Dermis blood vessel endothelial cell (primary cell): ENCODE measurements at places on chromosomes 2 and 18. TPM values are rescaled to one million over a fixed set of nuclear protein-coding genes. Genes with fewer than 3 reads are reported as not detected.

KCNK3 gene
- under 0.01 and 0.05 TPM in 2 replicates for total RNA-seq

MEP1B gene
- not detected in 2 replicates for total RNA-seq

CABYR gene
- 1.0 and 3.1 TPM in 2 replicates for total RNA-seq

RESP18 gene
- not detected in 2 replicates for total RNA-seq

ALPG gene
- total RNA-seq: 0.05 TPM in 1 of 2 replicates, not detected in the other

POTEF gene
- 0.33 and 0.34 TPM in 2 replicates for total RNA-seq

CAPN14 gene
- total RNA-seq: 0.05 TPM in 1 of 2 replicates, not detected in the other

TLX2 gene
- total RNA-seq: 0.17 TPM in 1 of 2 replicates, not detected in the other

UGT1A9 gene
- total RNA-seq: under 0.01 and 0.05 TPM in 2 replicates

GRCh38 chr2:69608109-69608508 lies 35.4 kb downstream of the AAK1 start:
- DNase-seq: no peak

DNA sequence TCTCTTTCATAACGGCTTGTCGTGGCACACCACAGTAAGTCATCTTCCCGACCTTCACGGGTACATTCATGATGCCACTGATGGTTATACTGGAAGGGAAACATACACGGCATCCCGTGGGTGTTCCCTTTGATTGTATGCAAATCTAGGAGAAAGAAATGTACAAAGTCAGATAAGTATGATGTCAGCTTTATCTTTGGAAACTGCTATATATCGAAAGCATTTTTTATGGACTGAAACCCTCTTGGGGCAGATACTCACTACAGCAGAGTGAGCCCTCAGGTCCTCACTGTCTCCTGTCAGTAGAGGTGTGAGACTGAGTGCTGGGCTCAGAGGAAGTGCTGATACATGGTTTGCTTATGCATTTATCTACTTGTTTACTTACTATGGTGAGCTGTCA lies 20.4 kb downstream of the PLA2R1 start:
- DNase-seq: peak; percentile 76

DNA sequence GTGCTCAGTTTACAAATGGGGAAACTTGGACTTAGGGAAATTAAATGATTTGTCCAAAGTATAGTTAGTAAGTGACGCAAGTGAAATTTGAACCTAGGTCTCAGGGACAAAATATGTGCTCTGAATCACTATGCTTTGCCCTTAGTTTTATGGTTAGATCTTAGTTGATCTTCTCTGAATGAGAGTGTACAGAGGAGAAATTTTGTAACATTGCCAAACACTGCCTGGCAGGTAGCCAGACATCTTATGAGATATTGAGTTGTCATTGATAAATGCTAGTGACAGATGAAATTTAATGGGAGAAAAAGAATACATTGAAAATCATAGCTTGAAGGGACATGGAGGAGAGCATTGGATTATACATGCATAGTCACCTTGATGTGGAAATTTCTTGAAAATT lies 91.4 kb downstream of the GALNT1 start:
- DNase-seq: peak; percentile 24

- peak; percentile 35 for DNase-seq
Measured at GRCh38 chr2:238573065-238573778, 146.5 kb downstream of the ASB1 start.

DNA sequence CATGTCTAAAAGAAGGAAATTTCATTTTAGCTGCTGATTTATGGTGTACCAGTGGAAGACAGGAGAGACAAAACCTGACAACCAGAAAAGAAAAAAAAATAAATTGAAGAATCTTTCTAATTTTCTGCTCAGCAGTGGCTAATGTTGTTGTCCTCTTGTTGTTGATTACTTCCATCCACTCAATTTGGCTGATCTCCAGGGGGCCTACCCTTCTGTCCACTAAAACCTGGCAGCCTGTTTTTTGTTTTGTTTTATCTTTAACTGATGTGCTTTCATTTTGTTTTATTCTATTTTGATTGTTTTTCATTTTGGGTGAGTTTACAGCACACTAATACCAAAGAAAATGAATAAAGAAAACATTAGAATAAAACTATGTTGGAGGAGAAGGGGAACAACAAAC lies 27.4 kb downstream of the TFPI start:
- no peak for DNase-seq

DNA sequence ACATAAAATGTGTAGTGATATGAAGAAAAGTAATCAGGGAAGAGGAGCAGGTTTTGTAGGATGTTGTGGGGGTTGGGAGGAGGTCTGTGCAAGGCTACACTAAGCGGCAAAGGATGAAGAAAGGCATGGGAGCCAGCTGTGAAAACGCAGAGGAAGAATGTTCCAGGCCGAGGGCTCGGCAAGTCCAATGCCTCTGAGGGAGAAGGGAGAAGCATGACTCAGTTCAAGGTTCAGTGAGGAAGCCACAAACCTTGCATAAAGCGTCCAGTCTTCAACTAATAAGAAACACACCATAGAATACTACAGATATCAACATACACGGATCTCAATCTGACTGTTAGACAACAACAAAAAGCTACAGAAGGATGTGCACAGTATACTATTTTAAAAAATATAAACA lies 16.2 kb downstream of the EPB41L3 start:
- DNase-seq: peak; percentile 38

DNA sequence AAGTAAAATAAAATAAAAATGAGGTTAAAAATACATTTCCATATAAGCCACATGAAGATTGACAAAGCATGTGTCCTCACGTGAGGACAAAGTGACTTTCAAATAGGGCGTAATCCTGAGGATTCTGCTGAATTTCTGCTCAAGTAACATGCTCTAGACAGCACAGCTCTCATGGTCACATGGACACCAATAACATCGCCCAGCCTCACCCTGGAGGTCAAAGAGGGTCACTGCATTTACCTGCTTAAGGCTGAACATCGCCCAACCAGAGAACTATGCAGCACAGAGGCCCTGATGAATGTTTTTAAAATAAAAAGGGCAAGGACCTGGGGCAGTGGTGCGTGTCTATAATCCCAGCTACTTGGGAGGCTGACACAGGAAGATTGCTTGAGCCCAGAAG lies 30.2 kb downstream of the TGFBRAP1 start:
- no peak for DNase-seq

GRCh38 chr2:65429786-65430602 lies 2.4 kb downstream of the SPRED2 start:
- no peak for DNase-seq

- peak; percentile 75 for DNase-seq
Measured at GRCh38 chr18:51051105-51051712, 21.2 kb downstream of the SMAD4 start.

- DNase-seq: no peak
Measured at GRCh38 chr2:125562924-125563323, 1093.0 kb upstream of the GYPC start.

GRCh38 chr2:8567469-8568260 lies 114.2 kb upstream of the ID2 start:
- no peak for DNase-seq

GRCh38 chr2:71206271-71206670 lies 20.6 kb downstream of the PAIP2B start:
- DNase-seq: no peak

- no peak for DNase-seq
Measured at GRCh38 chr2:218809515-218809914, 22.1 kb downstream of the PRKAG3 start.

DNA sequence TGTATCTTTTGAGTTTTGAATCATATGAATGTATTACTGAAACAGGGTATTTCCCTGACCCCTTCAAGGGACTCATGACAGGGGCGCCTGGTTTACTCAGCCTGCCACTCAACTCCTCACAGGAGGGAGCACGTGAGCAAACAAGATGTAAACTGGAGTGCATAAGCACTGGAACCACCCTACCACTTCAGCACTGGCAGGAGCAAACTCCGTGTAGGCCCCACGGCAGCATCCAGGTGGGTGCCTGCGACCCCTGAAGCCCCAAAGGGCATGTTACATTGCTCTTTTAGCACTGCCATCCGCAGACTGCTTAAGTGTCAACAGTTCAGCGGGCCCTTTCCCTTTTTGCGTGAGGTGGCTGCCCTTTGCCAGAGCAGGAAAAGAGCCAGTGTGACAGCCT lies 8.2 kb upstream of the DAPL1 start:
- no peak for DNase-seq

- no peak for DNase-seq
Measured at GRCh38 chr2:7913974-7914373, 767.9 kb upstream of the ID2 start.

- no peak for DNase-seq
Measured at GRCh38 chr18:44921974-44922373, 241.3 kb downstream of the SETBP1 start.

DNA sequence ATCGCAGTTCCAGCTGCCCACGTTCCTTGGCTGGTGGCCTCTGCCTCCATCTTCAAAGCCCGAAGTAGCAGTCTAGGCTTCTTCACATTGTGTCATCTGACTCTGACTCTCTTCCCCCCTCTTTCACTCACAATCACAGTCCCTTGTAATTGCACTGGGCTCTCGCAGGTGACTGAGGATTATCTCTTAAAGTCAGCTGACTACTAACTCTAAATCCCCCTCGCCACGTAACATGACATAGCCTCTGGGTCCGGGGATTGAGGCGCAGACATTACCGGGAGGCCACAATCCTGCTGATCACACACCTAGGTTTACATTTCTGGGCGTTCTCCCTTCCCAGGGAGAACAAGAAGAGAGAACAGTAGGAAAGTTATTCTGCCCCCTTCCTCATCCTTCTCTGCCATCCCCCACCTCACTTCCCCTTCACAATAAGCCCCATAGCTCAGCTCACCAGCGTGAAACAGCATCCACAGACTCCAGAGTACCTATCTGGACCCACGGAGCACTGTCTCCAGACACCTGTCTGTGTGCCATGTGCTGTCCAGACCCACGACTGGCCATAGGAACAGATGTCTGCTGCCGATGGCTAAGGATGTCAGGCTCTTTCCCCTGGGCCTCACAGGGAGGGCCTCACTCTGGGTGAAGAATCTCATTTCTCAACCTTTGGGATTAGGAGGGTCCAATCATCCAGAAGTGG lies 64.3 kb upstream of the FZD7 start:
- no peak for DNase-seq

- no peak for DNase-seq
Measured at GRCh38 chr2:32918774-32919173, 28.0 kb upstream of the LTBP1 start.

- DNase-seq: no peak
Measured at GRCh38 chr18:65606551-65607130, 144.2 kb upstream of the CDH7 start.

- no peak for DNase-seq
Measured at GRCh38 chr2:232458661-232459418, 2.9 kb downstream of the ALPI start.

DNA sequence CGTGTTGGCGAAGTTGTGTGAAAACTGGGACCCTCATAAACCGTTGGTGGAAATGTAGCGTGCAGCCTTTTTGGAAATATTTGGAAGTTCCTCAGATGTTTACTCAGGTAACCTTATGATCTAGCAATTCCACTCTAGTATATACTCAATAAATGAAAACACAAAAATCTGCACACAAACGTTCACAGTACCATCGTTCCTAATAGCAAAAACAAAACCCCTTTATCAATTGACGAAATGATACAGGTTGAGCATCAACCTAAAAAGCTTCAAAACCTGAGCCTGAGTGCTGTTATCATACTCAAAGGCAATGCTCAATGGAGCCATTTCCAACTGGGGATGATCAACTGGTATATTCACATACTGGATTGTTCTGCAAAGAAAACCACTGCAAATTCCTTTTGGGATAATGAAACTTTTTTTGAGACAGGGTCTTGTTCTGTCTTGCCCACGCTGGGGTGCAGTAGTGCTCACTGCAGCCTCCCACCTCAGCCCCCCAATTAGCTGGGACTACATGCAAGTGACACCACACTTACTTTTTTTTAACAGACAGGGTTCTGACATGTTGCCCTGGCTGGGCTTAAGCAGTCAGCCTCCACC lies 777 bp upstream of the C18orf32 start:
- no peak for DNase-seq

DNA sequence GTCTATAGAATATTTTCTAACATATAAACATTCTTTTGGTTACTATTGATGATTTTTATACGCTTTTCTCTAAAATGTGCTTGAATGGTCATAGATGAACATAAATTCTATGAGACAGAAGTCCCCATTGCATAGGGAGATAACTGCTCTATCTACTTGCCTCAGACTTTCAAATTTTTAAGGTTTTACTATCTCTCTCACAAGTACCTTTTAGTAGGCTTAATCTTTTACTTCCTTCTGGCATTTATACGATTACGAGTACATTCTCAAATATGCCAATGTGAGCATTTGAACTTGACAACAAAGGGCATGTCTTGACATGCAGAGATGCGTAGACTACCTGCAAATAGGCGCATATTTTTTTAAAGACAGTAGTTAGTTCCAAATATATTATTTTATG lies 935.9 kb upstream of the LRATD1 start:
- no peak for DNase-seq

GRCh38 chr2:235045336-235045972 lies 93.6 kb downstream of the SH3BP4 start:
- DNase-seq: no peak

DNA sequence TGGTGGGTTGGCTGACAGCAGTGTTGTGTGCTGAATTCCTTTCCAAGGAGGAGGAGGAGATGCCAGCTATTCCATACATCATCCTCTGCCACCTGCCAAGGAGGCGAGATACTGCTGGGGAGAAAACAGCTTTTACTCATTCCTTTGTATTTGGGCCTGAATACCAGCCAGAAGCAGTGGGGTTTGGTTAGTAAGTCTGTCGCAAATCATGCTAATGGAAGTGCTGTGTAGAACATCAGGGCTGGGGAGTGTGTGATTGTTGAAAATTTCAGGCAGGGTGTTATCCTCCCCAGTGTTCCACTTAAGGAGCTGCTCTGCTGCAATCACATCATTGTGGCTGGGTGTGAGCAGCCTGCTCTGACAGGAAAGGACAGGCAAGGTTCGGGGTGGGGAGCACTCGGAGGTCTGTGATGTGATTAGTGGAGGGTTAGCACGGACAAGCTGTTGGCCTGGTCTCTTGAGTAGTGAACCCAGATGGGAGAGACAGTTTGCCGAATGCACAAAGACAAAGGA lies 128.2 kb upstream of the DLX2 start:
- no peak for DNase-seq
